ENCODE measurements at places on chromosomes 12 and 14.

DNA sequence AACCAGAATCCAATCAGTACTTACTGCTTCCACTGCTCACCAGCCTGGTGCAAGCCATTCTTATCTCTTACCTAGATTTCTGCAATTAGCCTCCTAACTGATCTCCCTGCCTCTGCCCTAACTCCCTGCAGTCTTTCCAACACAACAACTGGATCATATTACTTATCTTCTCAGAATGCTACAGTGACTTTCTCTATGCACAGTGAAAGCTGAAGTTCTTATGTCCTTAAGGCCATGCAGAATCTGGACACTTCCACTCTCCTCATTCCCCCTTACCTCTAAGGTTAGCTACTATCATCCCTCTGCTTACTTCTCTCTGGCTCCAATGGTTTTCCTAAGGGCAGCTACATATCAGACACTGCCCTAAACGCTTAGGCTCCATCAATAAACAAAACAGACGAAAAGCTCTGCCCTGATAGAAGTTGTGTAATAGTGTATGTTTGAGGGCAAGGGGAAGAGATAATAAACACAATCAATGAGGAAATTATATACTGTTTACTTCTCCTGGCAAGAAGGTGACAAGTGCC, 4.0 kb downstream of the KTN1 start:
- no peak for DNase-seq

- no peak for DNase-seq
These were observed 39.8 kb downstream of the MSRB3 start for GRCh38 chr12:65318186-65318685.

GRCh38 chr12:109962398-109962797, 33.8 kb downstream of the GIT2 start:
- peak; percentile 28 for DNase-seq

GRCh38 chr12:6167327-6168280, 32.6 kb upstream of the CD9 start:
- no peak for DNase-seq

GRCh38 chr14:92248696-92249095, 74.3 kb upstream of the SLC24A4 start:
- DNase-seq: no peak

- no peak for DNase-seq
These were observed 172.2 kb downstream of the PRKD1 start for GRCh38 chr14:29755311-29756018.

GRCh38 chr14:24456980-24457379, 14.4 kb upstream of the SDR39U1 start:
- DNase-seq: no peak

DNA sequence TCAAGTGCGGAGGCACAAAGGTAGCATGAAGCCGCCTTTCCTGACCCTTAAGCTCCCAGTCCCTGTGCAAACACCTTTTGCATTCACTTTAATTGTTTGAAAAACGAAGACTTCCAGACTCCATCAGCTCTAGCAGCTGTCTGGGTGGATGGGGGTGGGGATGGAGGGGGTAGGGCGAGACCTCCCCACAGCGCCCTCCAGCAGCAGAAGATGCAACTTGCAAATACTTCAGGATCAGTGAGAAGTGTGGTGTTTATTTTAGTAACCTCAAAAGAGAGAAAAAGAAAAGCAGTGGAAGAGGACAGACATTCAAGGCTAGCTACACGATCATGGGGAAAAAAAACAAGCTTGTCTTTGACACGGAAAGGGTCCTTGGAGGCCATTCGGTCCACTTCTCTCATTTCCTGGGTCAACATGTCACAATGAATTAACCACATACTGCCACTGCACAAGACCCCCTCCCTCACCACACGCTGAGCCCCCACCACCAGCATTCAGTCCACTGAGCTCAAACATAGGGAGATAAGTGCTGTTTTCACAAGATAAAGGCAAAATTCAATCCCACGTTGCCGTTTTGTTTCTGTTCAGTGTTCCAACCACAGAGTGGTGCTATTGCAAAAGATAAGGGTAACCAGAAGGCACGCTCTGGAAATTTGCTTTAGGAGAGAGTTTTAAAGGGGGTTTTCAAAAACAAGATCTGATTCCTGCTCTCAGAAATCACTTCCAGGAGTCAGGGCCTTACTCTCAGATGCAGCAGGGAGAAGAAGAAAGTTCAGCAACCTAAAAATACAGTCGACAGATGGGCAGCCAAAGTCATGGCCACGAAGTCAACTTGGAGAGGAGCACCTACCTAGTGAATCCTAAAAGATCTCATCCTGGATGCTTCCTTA, 3.3 kb upstream of the NTF3 start:
- peak; percentile 44 for DNase-seq

DNA sequence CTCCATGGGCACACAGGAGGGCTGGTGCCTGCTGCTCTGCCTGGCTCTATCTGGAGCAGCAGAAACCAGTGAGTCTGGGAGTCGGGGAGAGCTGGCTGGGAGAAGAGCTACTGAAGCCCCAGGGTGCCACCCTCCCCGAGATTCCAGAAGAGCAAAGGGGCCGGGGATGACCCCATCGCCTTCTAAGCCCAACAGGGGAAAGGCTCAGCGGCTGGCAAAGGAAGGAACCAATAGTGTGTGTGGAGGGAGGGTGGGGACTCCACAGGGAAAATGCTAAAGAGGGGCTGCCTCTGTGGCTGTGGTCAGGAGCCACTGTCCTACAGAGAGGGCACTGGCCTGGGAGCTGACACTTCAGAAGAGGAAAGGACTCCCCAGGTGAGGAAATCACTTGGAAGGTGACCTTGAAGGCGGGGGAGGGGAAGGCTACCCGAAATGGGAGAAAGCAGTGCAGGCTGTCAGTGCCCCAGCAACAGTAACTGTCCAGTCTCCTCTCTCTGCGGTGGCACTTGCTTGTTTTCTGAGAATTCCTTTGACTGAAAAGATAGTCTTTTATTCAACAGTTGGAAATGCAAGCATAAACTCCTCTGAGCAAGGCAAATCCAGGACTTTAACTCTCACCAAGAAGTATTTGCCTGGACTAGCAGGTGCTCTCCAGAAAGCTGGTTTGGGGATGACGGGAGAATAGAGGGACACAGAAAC, 552 bp downstream of the TAPBPL start:
- no peak for DNase-seq

DNA sequence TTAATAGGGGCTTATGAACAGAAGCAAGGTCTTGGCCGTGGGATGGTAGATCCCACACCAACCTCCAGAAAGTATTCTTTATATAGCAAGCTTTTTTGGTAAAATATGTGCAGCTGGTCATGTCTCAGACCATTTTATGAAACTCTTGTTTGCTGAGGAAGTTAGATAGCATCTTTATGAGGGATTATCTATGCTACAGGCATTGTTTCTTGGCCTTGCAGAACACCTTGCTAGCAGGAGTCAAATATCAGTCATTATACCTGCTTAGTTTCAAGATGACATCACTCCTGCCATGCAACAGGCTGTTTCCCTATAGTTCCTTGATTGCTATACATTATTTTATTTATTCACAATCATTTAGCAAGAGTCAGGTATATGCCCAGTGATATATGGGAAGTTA, 84.8 kb upstream of the LRFN5 start:
- DNase-seq: no peak

- no peak for DNase-seq
These were observed 18.6 kb downstream of the BBS10 start for GRCh38 chr12:76329606-76330005.

DNA sequence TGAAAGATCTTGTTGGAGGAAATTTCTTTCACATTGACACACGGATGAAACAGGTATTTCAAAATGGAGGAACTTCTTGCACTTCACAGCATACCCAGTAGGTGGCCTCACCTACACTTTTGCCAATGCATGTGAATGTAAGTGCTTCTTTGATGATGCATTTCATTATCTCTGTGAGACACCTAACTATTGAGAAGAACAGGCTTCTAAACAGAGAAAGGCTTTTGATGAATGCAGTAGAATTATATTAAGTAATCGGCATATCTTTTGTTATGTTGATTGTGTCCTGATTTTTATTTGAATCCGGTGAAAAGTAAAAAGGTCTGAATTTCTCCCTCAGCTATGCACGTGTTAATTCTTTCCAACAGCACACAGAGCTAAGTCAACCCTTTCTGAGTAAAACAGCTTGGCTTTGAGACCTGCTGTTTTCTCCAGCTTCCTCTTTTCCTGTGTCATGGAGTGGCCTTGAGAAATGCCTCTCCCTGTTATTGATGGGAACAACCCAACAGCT, 399.0 kb downstream of the NAV3 start:
- peak; percentile 64 for DNase-seq

DNA sequence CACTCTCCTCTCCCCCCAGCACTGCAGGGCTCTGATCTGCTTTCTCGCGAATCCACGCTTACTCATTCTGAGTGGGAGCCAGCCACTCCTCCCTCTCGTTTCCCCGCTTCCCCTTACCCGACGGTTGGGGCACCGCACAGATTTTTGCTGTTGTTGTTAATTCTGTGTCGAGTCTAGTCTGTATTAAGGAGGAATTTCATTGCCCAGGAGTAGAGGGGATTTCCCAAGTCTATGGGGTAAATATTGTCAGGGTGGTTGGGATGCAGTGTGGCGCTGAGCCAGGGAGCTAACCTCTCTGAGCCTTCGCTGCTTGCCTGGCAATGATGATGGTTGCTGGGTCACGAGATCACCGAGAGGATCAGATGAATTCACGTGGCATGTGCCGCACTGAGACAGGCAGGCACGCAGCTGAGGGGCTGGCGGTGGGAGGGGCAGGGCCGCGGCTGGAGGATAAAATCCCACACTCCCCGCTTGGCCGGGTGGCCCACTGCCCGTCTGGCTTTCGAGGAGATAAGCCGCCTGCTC, 18.5 kb downstream of the NCOR2 start:
- no peak for DNase-seq

GRCh38 chr14:75822522-75823141, 159.2 kb downstream of the TGFB3 start:
- no peak for DNase-seq

DNA sequence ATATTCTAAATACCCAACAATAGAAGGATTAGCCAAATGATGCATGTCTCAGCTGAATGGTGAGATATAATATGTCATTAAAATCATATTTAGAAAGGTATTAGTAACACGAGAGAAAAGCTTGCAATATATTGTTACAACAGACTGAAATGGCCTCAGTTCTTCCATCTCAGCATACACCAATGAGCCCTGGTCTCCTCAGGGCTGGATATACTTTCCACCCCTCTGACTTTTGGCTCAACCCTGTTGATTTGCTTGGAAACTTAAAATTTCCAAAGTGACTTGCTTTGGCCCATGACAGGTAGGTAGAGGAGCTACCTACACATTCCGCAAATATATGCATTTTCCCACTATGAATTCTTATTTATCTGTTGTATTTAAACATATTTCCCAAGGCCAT, 908.1 kb upstream of the TMEM132C start:
- no peak for DNase-seq

GRCh38 chr14:32421781-32422180, 92.7 kb downstream of the AKAP6 start:
- DNase-seq: no peak

DNA sequence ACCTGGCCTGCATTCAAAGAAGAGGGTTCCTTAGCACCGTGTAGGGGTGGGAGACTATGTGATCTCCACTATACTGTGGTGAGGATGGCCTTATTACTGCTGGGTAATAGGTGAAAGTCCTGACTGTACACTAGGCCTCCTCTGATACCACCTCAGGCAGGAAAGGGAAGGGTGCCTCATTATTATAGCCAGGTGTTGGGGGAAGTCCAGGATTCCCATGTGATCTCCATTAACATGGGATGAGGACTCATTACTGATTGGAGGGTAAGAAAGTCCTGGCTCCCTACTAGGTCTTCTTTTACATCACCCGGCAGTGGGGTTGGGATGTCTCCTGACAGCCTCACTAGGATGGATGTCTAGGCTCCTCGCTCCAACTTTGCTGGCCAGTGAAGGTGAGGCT, 252.1 kb downstream of the LRIG3 start:
- DNase-seq: no peak

DNA sequence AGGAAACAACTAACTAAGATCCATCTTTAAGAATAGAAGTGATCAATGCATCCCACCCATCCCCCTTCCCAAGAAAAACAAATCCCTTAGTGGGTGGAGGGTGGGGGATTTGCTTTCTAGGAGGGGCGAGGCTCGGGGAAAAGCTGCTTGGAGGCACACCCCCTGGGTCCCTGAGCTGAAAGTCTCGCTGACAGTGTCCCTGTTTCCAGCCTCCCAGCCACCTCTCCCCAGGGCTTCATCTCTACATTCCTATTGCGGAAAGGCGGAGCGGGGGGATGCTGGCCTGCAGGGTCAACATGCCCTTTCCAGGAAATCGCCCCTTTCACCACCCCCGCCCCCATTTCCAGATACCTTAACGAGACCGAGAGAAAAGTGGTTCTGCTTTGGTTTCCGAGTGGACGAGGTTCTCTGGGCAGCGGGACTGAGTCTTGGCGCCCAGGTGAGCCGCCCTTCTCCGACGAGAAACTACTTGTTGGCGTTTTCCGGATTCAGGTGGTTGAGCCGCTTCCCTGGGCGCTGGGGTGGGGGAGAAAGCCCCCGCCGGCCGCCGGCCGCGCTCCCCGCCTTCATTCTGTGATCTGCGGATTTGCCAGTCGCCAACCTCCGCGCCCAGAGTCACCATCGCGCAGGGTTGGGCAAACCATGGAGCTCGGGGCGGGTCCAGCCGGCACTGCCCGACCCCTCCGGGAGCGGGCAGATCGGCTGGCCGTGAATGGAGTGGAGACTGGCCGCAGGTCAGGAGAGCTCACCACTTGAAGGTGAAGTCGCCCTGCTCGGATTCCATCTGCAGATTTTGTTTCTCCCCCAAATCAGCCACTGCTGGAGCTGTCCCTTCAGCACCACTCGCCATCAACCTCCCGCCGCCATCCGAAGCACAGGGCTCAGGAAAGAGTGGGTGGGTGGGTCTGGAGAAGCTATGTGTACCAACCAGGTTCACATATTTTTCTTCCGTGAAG, 505 bp downstream of the KCNC2 start:
- peak; percentile 47 for DNase-seq

- DNase-seq: no peak
These were observed 37.5 kb downstream of the TM7SF3 start for GRCh38 chr12:26976687-26977086.

DNA sequence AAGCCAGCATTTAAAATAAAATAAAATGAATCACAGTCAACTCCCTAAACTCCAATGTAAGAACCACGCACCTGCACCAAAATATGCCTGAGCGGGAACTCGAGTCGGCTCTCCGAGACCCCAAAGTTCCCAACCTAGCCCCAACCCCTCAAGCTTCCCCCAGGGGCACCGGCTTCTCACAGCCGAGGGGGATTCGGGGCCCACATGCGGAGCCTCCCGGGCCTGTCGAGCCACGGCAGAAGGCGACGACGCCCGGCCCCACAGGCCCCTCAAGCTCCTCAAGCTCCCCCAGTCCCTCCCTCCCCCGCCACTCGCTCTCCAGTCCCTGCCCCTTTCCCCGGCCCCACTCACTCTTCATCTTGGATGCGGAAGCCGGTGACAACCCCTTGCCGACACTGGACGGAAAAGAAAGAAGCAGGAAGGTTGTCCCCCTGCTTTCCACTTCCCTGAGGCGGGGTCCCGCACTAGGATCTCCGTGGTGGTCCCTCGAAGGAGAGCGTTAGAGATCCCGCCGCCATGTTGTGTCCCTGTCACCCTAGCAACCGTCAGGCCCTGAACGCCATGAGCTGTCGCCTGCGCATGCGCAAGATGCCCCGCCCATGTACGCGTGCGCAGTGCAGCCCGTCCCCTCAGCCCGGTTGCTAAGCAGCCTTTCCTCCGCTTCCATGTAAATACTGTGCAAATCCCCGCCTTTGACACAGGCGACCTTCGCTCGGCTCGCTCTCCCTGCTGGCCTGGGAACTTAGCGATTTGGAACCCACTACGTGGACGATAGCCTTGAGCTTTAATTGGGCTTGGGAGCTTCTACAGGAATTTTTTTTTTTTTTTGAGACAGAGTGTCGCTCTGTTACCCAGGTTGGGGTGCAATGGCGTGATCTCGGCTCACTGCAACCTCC, at the start of gene MOK:
Gene MOK, minus strand, starts transcription at position 554 of the 896 bp plus-strand sequence. Its CDS starts 196 bp downstream, at position 358.
- peak; percentile 98 for DNase-seq
